Cardiac septum (tissue), 1 donor: ENCODE measurements at places on chromosomes 3 and 15. TPM values are rescaled to one million over a fixed set of nuclear protein-coding genes. Genes with fewer than 3 reads are reported as not detected.
A peak's percentile ranks its signal among the peaks of the same experiment; 100 is the strongest.

- DNase-seq, result no peak
Measured at GRCh38 chr3:73808862-73809509, 184.2 kb upstream of the PDZRN3 start.

GRCh38 chr3:160224811-160225175, 429 bp upstream of the C3orf80 start:
- no peak for DNase-seq

The TLR9 gene
- total RNA-seq, result 0.16 TPM

GRCh38 chr15:50126072-50126471, 7.0 kb upstream of the ATP8B4 start:
- DNase-seq, result no peak

- DNase-seq, result no peak
Measured at GRCh38 chr15:80557441-80558234, 137.5 kb upstream of the ABHD17C start.

The SFMBT1 gene
- total RNA-seq, result 14.7 TPM

The ITPKA gene
- total RNA-seq, result 1.0 TPM

DNA sequence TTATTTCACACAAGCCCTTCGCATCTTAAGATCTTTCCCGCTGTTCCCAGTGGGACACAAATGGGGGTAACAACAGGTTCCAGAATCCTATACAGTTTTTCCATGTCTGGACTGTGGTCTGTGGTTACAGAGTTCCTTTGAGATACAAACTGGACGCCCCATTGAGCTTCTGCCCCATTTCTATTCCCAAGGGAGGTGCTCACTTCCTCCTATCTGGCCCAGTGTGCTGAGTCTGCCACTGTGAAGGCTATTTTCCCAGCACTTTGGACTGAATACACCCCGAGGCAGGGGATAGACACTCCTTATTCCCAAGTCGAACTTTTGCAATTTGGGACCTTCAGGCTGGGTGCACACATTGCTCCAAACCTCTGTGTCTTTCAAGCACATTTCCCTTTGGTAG, 44.0 kb downstream of the MESD start:
- DNase-seq, result no peak

DNA sequence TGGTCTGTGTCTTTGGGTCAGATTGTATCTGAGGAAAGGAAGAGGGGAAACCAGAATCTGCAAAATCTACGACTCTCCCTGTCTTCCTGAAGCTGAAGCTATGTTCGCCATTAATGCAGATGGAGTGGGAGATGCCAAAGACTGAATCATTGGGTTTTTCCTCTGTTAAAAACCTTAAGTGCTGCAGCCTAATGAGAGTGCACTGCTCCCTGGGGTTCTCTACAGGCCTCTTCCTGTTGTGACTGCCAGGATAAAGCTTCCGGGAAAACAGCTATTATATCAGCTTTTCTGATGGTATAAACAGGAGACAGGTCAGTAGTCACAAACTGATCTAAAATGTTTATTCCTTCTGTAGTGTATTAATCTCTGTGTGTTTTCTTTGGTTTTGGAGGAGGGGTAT, 24.0 kb downstream of the RMDN3 start:
- DNase-seq, result no peak

DNA sequence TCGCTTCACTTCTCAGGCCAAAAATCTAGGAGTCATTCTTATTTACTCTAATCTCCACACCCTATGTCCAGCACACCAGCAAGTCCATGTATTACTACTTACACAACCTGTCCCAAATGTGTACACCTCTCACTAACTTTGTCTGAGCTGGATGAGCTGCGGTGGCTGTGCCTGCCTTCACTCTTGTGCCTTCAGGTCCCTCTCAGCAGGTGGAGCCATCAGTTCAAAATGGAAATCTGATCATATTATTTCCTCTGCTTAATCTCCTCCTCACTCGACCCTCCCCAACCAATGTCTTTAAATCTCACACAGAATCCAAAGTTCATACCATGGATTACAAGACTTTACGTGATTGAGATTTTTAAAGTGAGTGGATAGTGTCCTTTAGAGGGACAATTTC, 82.8 kb downstream of the SSR3 start:
- DNase-seq, result no peak

DNA sequence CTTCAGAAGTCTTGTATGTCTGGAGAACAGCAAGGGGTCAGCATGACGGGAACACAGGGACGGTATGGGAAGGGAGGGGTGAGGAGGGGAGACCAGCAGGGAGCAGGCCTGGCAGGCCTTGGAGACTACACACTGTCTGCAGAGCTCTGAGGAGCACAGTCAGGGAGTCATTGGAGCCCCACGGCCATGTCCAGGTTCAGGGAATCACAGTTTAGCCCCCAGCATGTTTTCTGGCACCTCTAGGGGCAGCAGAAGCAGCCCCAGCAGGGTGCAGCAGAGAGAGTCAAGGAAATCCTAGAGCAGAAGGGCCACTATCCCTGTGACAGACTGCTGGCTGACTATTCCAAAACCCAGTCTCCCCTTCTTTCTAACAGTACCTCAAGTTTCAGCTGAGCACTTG, 3.2 kb downstream of the LAMP3 start:
- no peak for DNase-seq

DNA sequence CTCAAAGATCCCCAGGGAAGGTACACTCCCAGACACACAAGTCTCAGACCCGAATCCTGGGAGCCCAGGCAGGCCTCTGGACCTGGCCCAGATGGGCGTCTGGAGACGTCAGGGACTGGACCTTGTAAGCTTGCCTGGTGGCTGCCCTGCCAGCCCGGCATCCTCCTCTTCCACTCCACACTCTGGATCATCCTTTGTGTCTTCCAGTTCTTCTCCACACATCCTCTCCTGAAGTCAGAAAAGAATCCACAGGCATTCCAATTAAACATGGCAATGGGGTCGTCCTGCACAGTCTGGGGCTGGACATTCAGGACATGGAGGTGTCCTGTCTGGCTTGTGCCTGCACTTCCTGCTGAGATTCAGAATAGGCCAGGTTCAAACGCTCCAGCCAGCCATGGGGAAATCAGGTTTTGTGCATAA, 208.8 kb upstream of the IGF1R start:
- no peak for DNase-seq

The FBXW12 gene
- not detected for total RNA-seq

- no peak for DNase-seq
Measured at GRCh38 chr3:9507586-9508578, 45.7 kb downstream of the LHFPL4 start.

DNA sequence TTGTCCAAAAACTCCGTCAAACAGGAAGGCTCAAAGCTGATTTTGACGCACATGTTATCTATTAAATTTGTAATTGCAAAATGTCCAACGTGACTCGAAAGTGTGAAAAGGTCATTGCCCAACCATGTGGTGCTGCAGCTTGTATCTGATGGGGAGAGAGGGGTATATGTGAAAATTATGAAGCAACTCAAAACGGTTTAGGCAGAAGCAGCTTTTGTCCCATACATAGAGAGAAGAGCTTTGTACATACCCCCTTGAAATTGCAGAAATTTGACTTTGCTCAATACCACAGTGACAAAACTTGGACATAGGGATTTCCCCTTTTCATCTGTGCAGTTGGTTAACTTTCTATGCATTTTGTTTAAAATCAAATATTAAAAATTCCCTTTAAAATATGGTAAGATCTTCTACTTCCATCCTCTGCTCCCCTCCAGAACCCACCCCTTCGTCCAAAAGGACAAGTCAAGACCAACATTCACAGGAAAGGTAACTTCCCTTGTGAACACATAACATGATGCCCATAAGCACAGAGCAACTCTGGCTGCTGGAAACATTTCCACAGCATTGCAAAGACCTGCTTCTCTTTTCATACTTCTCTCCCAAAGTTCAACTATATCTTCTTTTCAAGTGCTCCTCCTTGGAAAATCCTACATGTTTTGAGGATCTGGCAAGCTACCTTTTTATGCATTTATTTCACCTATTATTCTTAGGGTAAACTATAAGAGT, 253.7 kb upstream of the THBS1 start:
- no peak for DNase-seq

GRCh38 chr3:187181454-187182170, 15.7 kb upstream of the RTP1 start:
- no peak for DNase-seq

DNA sequence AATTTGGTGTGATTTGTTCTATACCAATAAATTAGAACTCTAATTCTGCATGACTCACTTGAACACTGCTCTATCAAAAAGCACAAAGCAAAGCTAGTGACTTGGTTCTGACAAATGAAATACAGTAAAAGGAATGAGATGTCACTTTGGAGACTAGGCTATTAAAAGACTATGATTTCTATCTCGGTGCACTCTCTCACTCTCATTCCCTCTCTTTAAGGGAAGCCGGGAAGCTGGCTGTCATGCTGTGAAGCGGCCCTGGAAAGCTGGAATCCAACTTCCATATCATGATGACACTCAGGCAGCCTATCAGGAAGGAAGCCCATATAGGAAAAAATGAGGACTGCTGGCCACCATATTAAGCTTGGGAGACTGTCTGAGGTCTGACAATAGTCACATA, 590.1 kb upstream of the CBLB start:
- DNase-seq, result no peak

DNA sequence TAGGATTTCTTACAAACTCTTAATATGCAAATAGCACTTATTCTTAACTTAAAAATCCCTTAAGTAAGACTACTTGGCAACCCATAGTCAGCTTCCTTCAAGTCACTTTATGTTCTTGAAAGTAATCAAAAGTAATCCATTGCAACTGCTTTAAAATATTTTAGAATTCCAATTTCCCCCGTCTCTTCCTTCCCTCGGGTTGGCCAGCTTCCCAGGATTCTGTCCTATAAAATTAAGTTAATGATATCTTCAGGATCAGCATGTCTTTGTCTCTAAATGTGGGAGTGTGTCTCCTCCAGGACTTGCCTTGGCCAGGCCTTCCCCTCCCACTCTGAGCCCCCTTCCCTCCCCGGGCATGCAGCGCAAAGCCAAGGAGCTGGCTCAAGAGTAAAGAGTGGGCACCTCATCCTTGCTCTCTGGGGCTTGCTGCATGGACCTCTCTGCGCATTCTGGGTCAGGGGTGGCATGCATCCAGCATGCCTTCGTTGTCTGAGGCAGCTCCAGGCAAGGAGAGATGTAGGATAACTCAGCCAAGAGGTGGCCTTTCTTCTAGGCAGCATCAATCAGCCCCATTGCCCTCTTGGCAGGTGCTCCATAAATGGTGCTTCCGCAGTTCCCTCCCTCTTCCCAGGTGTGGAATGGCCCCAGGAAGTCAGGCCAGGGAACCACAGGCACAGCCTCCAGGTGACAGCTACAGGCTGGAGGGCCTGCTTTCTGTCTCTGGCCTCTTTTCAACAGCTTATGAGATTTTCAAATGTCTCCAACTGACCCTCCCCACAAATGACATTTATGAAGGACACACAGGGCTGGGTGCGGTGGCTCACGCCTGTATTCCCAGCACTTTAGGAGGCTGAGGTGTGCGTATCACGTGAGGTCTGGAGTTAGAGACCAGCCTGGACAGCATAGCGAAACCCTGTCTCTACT, 108.7 kb upstream of the ALDH1A3 start:
- peak; percentile 62 for DNase-seq

DNA sequence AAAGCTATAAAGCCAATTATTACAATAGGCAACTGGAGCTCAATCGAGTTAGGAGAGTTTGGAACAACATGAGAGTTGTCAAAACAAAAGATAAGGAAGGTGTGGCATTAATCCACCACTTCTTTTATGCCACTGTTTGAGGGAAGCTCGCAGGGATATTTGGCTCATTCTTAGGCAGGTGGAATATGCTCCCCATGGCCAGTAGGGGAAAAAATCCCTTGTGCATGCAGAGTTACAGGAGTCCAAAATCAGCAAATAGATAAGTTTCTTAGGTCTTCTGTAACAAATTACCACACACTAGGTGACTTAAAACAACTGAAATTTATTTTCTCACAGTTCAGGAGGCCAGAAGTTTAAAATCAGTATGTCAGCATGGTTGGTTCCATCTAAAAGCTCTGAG, 135.4 kb upstream of the SYNPR start:
- no peak for DNase-seq

- DNase-seq, result no peak
Measured at GRCh38 chr3:157414861-157415260, 21.8 kb upstream of the PTX3 start.

The GOLGA8H gene
- 1.7 TPM for total RNA-seq

The MYZAP gene
- 658 TPM for total RNA-seq

The GOLIM4 gene
- total RNA-seq, result 88.8 TPM

DNA sequence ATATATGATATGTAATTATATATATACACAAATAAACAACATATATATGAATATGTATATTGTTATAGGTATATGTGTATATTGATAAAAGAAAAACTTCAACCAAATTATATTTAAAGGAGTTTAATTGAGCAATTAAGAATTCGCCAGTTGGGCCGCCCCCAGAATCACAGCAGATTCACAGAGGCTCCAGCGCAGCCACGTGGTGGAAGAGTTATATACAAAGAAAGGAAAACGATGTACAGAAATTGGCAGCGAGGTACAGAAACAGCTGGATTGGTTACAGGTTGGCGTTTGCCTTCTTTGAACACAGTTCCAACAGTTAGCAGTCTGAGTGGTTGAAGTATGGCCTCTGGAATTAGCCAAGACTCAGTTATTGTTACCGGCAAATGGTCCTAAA, 137.3 kb upstream of the SLC24A5 start:
- DNase-seq, result no peak

The CHDH gene
- total RNA-seq, result 0.92 TPM

The SLC6A20 gene
- not detected for total RNA-seq

DNA sequence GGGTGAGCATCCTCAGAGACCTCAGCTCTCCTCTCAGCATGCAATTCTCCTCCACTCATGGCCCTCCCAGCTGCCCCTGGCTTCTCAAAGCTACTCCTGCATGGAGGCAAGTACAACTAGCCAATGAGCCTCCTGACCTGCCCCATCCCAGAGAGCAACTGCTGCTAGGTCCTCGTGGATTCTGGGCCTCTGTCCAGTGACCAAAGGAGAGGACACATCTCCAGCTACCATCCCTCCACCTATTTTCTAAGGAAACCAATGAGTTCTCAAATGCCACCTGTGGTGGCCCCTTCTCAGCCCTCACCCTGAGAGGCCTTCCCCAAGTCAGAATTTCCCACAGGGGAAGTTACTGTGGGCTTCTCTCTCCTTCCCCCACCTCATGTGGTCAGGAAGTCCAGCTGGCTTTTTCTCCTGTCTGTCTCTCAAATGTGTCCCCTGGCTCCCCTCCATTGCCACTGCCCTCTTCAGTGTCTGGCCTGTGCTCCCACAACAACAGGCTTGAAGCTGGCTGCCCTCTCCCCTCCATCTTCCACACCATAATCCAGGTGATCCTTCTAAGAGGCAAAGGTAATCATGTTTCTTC, 43.0 kb downstream of the LIPC start:
- no peak for DNase-seq

DNA sequence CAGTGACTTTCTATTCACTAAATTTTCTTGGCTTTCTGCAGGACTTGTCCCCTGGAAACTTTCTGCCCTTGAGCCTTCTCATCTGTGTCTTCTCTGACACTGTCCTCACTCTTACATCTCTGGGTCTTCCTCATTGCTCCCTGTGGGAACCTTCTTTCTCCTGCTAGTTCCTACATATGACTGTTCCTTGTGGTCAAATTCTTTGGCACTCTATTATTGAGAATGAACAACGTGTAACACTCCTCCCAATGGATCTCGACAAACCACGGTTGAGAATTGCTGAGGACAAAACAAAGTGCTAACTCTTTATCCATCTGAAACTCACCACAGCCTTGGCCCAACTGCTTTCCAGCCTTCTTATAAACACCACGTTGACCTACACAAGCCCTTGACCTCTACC, 3.5 kb upstream of the FAM81A start:
- no peak for DNase-seq

- DNase-seq, result no peak
Measured at GRCh38 chr3:187811585-187812250, 66.5 kb upstream of the BCL6 start.

- DNase-seq, result no peak
Measured at GRCh38 chr15:84926491-84927230, 42.2 kb downstream of the SLC28A1 start.

- no peak for DNase-seq
Measured at GRCh38 chr3:71713041-71713440, 12.2 kb downstream of the EIF4E3 start.
